Astrocyte (in vitro differentiated cells and primary cell): ENCODE measurements at places on chromosomes 7 and 10. TPM values are rescaled to one million over a fixed set of nuclear protein-coding genes. Genes with fewer than 3 reads are reported as not detected.

- no peaks in the 10 kb centered on the region for H3K36me3 ChIP-seq
- peak; percentile 93 for DNase-seq
- H3K27me3 ChIP-seq = no peaks in the 10 kb centered on the region
- no peak overlapping the region for H3K4me3 ChIP-seq
These were observed 117.4 kb downstream of the CABCOCO1 start for GRCh38 chr10:61779950-61780659.

DNA sequence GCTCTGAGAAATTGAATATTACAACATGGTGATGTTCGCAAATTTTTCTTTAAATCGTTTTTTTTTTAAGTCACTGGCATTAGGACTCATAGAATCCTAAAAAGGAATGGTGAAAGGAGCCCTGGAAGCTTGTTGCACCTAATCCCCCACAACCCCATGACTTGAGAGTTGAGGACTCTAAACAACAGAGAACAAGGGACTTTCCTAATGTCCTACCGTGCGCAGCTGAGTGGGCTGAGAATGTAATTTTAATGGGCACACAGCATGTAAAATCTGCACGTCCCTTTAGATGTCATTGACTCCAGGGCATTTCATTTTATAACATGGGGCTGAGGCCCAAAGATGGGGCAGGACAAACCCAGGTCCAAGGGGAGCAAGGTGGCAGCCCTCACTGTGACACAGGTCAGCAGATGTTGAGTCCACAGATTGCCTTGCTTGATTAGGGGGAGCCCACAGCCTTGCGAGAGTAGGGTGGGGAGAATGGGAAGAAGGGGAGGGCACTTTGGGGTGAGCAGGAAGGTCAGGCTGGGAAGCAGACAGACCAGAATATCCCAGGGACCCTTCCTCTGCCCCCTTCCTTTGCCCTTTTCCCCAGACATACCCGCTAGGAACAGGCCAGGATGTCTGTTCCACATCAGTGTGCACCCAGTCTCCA, 208.4 kb upstream of the ZMIZ1 start:
- DNase-seq = no peak
- no peaks in the 10 kb centered on the region for H3K36me3 ChIP-seq
- no peak overlapping the region for H3K27ac ChIP-seq

DNA sequence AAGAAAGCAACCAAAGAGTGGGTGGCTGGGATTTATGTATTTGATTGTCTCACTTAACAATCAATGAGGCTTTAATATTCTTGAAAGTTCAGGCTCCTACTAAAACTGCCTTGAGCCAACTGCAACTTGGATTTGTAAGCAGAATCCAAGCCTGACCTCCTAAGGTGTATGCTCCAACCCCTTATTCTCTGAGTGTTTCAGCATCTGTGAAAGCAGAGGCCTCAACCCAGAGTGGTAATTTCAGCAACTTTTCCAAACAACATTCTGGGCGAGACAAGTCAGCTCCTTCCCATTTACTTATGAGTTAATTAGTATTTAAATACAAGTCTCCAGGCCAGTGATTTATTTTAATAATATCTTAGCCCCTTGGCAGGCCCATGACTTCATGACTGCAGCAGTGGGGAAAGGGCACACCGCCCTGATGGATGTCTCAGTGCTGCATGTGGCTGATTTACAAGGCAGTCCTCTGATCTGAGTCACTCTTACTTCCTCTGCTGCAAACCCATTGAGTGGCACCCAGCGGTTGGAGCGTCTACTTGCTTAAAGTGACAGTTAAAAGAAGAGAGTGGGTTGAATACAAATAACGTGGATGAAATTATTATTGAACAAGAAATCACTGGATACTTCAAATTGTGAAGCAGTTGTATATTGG, 209.1 kb downstream of the TRIL start:
- H3K4me1 ChIP-seq = peaks cover 6% of the 10 kb centered on the region
- no peak overlapping the region for H3K4me3 ChIP-seq
- DNase-seq = peak; percentile 60

DNA sequence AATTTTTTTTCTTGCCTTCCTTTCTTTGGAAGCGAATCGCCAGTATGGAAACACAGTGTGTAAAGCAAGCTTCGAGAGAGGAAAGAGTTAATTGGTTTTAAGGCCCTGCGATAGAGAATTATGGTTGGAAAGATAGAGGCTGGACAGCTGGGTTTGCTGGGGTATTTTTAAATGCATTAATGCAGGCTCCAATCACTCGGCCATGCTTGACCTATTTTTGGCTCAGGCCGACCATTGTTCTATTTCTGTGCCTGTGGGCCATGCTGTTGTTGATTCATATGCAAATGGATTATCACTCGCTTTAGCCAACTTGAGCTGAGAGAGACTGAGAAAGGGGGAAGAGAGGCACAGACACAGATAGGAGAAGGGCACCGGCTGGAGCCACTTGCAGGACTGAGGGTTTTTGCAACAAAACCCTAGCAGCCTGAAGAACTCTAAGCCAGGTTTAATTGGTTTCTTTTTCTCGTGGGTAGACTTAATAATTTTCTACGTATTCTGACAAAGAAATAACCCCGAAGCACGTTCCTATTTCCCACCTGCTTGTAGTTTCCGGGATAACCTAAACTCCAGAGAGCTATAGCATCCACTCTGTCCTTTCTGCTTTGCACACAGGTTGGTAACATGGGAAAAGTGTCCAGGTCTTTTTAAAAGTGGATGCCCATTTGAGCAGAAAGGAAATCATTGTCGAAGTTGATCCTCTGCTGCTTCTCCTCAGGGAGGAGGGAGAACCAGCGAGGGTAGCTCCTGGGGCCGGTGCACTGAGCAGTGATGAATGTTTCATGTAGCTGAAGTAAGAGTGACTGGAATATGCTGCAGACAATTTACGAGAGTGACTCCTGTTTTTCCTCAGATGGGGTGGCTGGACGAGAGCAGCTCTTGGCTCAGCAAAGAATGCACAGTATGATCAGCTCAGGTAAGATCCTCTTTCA, at the start of gene HDAC9:
TSS of gene HDAC9 (plus strand) at position 338 of the 929 bp plus-strand sequence. CDS start at position 892, 554 bp downstream.
- no peaks in the 10 kb centered on the region for H3K36me3 ChIP-seq
- H3K4me1 ChIP-seq = peaks cover 15% of the 10 kb centered on the region
- peak; percentile 69 for DNase-seq
- H3K4me3 ChIP-seq = peak within 1 kb of the TSS; percentile 57
- H3K27ac ChIP-seq = peak within 1 kb of the TSS; percentile 86
- no peaks in the 10 kb centered on the region for H3K27me3 ChIP-seq

DNA sequence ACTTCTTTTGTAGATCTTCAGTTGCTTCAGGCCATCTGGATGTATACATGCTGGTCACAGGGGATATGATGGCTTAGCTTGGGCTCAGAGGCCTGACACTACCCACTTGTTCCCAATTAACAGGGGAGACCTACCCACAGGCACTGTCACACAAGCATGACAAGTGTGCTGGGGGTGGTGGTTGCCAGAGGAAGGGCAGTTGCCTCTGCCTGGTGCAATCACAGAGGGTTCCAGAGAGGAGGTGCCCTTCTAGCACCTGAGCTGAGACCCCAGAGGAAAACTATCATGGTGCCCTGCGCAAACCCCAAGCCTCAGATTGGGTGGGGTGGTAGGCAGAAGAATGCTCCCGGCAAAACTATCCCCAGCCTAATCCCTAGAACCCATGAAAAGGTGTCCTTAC, 65.6 kb upstream of the NANOS1 start:
- no peak for DNase-seq
- no peak overlapping the region for H3K27ac ChIP-seq
- H3K4me3 ChIP-seq = no peak overlapping the region
- no peaks in the 10 kb centered on the region for H3K36me3 ChIP-seq
- H3K27me3 ChIP-seq = no peaks in the 10 kb centered on the region

GRCh38 chr10:30436671-30437030, 2.7 kb downstream of the MAP3K8 start:
- H3K27ac ChIP-seq = peak overlapping the region; percentile 73
- DNase-seq = peak; percentile 30
- peak overlapping the region; percentile 51 for H3K4me3 ChIP-seq

PTF1A gene
- total RNA-seq = not detected in 2 replicates

PLXDC2 gene
- 36.1 and 44.5 TPM in 2 replicates for total RNA-seq

AFAP1L2 gene
- total RNA-seq = 26.6 and 28.1 TPM in 2 replicates
